ENCODE measurements at places on chromosomes 7 and 10.

GRCh38 chr7:17584822-17585221 is 286.4 kb downstream of the AHR start:
- DNase-seq = no peak

DNA sequence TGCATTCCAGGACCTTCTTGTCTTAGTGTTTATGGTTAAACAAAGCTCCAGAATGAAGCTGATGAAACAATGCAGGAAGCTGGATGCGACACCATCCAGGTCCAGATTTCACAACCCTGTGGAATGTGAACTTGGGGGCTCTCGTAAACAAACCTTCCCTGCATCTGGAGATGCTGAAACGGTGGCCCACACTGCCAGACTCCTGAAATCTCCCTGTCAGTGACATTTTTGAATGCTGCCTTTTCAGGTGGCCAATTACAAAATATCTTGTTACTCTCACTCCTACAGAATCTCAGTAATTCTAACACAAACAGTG is 18.8 kb downstream of the VIPR2 start:
- DNase-seq = no peak

DNA sequence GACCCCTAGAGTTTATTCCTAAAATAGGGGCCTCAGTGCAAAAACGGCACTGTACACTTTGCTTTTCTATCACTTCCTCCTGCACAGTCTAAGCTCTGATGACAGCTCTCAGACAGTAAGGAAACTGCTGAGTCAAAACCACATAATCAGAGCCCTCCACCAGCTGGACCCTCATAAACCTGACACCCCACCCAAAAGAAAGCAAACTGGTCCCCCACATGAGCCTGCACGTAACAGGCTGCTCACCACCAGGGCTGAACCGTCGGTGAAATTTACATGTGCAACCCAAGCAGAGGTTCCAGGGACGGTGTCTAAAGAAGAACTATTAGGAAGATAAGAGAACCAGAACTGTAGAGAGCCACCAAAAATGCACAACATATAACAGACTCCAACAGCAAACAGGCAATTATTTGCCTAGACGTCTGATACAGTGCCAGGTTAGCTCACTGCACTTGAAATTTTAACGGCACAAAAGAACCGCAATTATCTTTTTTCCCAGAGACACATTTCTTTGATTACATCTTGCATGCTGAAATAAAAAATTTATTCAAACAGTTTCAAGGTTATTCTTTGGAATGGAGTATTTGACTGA is 19.6 kb downstream of the SGMS1 start:
- DNase-seq = no peak

- no peak for DNase-seq
Observed at GRCh38 chr10:48548531-48549135, 56.2 kb downstream of the ARHGAP22 start.

GRCh38 chr7:45698303-45699014 is 124.3 kb downstream of the ADCY1 start:
- no peak for DNase-seq

- DNase-seq = no peak
Observed at GRCh38 chr10:61975391-61975932, 74.0 kb downstream of the ARID5B start.

DNA sequence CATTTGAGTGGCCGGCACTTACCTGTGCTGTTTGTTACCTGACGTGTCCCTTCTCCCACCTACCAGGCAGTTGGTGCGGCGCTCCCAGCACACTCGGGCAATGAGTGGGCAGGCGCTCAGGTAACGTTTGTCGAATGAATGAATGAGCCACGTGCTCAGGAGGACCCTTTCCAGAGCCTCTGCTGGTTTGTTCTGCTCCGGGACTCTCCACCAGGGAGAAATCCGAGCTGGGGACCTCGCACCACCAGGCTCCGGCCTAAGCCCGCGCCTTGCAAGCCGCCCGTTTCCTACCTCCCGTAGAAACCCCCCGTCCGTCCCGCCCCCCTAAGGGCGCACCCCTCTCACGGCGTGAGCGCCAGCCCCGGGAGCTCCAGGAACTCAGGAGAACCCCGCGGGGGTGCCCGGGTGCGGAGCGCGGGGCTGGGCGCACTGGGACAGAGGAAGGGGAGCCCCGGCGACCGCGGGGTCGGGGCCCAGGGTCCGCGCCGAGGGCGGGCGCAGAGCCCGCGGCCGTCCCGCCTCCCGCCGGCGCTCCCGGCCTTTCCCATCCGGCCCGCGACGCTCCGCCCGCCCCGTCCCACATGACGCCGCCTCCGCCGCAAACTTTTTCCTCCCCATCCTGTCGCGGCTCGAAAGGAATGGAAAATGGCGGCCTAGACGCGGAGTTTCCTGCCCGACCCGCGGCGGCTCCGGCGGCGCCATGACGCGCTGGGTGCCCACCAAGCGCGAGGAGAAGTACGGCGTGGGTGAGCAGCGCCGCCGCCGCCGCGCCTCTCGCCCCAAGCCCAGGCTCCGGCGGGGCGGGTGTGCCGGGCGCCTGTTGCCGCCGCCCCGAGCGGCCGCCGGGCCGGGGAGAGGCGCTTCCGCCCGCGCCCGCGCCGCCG is at the start of gene DOCK1:
Gene DOCK1 (plus strand): TSS at position 611 of the 884 bp plus-strand sequence. CDS start 90 bp downstream, at position 701.
- no peak for DNase-seq

- DNase-seq = no peak
Observed at GRCh38 chr10:21764466-21765189, 230.6 kb downstream of the MLLT10 start.

DNA sequence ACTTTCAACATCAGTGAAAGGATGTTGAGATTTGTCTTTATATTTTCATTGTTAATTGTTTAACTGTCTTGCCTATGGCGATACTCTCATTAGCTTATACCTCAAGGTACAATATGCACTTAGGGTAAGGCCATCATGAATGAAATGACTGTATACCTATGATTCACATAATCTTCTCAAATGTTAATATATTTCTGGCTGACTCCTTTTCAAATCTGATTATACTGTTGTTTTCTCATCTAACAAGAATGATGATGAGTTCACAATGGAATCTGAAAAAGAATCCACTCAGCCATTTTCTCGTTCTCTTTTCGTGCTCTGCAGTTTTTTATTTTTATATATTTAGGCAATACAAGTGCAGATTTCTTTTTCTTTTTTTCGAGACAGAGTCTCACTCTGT is 159.1 kb downstream of the ARHGAP12 start:
- DNase-seq = no peak

GRCh38 chr7:106384373-106384772 is 99.6 kb upstream of the NAMPT start:
- no peak for DNase-seq

DNA sequence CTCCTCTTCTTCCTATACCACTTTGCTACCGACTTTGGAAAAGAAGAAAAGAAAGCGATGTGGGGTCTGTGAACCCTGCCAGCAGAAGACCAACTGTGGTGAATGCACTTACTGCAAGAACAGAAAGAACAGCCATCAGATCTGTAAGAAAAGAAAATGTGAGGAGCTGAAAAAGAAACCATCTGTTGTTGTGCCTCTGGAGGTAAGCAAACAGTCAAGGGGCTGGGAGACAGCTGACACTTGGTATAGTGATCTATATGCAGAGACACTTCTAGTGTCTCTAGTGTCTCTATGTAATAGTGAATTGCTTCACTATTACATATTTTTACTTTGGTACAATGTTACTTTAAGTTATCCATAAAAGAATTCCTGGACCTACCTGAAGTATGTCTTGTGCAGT is 13.9 kb downstream of the TET1 start:
- no peak for DNase-seq

DNA sequence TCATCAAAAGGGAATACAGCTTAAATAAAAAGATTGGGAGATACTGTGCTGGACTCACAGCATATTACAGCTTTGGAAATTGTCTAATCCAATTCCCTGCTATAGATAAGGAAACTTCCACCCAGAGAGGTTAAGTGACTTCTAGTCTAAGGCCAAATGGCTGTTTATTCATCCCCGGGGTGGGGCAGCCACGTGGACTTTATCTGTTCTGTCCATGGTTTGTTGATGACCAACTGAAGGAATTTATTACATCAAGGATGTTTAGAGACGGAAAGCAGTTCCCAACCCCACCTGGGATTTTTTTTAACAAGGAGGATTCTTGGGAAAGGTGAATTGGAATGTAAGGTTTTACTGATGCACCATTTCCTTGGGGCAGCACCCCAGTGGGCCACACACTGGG is 88.6 kb downstream of the ATXN7L1 start:
- DNase-seq = no peak

DNA sequence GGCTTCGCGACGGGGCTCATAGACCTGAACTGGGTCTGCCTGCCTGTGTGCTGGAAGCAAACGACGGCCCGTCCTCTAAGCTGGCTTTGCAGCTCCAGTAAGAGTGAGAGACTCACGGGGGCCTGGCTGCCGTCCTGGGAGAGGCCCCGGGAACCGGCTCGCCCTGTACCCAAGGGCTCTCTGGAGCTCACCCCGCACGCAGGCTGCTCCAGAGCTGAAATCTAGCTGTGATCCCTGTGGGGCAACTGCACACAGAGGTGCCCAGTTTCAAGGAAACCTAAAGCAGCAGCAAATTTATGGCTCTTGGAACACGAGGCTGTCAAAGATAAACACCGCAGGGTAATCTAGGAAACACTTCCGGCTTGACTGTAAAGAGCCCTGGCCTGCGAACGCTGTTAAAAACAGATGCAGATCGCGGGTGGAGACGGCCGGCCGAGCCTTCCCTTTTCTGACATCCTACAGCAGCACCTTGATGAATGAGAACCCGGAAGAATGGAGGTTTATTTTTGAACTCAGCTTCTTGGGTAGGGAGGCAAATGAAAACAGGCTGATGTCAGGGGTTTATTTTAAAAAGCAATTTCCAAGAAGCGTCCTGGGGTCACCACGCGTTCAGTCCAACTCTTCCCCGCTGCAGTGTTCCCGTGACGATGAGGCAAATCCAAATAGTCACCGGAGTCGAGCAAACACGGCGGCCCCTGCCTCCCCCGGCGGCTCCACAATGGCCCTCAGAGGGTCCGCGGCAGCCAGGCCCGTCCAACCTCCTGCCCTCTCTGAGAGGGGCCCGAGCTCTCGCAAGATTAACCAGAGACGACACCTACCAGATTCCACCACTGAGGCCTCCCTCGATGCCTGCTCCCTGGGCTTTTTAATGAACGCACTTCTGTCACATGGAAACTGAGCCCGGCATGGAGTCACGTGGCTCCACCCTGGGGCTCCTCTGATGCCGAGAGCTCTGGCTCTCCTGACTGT is 29.6 kb downstream of the AMZ1 start:
- DNase-seq = no peak

DNA sequence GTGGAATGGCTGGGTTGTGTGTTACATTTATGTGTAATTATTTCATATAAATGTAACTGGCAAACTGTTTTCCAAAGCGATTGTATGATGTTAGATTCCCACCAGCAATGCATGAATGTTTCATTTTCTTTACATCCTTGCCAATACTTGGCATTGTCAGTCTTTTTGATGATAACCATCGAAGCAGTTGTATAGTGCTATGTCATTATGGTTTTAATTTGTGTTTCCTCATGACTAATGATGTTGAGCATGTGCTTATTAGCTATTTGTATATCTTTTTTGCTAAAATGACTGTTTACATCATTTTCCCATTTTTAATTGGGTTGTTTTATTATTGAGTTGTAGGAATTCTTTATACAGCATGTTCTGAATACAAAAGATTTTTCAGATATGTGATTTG is 22.3 kb downstream of the AHCYL2 start:
- DNase-seq = no peak

GRCh38 chr10:59068581-59069191 is 107.8 kb upstream of the PHYHIPL start:
- no peak for DNase-seq

DNA sequence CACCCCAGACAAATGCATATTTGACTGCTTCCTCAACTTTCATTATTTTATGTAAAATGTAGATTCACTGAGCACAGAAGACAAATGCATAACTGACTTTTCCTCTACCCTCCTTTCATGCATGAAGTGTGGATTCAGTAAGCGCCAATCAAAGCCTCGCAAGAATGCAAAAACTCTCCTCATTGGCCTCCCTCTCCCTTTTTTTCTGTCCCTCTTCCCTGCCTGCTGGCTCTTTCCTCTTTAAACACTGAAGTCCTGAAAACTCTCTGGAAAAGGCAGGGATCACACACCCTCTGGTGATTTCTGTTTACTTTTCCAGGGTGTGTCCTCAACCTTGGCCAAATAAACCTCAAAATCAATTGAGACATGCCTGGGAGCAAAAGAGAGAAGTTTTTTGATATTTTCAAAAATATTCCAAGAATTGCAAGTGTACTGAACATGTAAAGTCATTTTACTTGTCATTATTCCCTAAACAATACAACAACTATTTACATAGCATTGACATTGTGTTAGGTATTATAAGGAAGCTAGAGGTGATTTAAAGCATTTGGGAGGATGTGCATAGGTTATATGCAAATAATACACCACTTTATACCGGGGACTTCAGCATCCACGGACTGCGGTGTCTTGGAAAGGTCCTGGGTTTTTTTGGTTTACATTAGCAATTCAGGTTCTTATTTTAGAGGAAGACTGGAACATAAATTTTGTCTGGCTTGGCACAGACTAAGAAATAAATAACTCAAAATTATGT is 71.4 kb downstream of the SEC61G start:
- no peak for DNase-seq

DNA sequence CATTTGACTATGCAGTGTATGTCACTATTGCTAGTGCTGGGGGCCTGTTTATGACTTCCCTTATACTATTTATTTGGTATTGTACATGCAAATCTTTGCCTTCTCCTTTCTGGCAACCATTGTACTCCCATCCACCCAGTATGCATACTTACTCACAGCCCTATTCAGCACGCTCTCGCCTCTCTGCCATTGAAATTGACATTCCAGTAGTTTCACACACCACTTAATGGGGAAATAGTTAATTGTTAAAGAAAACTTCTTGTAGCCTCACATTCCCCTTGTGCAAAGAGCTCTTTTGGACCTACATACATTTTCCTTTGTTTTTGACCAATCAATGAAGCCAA is 9.9 kb downstream of the CLDN12 start:
- DNase-seq = no peak
